RWPE1 (cell line): ENCODE measurements at places on chromosomes 11 and 22.

DNA sequence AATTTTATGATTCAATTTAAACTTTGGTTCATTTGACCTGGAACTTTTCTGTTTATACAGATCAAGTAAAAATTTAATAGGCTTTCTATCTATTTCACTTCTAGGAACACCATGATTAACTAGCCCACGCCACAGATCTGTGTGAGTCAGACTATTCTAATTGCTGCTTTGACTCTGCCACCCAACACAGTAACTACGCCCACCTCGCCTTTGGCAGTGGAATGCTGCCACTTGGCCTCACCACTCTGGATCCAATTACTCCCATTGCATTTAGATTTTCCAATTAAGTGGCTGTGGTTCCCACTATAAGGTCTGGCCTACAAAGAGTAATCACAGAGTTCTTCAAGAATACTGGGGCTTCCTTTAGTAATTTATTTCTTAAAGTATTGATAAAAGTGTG lies 46.6 kb upstream of the LIN7C start:
- peak; percentile 31 for DNase-seq

GRCh38 chr11:72776117-72776843 lies 17.6 kb downstream of the STARD10 start:
- no peak for DNase-seq

- DNase-seq: peak; percentile 42
Measured at GRCh38 chr22:26585104-26585790, 4.7 kb downstream of the TPST2 start.

GRCh38 chr11:15159085-15159484 lies 44.4 kb downstream of the INSC start:
- DNase-seq: peak; percentile 41

DNA sequence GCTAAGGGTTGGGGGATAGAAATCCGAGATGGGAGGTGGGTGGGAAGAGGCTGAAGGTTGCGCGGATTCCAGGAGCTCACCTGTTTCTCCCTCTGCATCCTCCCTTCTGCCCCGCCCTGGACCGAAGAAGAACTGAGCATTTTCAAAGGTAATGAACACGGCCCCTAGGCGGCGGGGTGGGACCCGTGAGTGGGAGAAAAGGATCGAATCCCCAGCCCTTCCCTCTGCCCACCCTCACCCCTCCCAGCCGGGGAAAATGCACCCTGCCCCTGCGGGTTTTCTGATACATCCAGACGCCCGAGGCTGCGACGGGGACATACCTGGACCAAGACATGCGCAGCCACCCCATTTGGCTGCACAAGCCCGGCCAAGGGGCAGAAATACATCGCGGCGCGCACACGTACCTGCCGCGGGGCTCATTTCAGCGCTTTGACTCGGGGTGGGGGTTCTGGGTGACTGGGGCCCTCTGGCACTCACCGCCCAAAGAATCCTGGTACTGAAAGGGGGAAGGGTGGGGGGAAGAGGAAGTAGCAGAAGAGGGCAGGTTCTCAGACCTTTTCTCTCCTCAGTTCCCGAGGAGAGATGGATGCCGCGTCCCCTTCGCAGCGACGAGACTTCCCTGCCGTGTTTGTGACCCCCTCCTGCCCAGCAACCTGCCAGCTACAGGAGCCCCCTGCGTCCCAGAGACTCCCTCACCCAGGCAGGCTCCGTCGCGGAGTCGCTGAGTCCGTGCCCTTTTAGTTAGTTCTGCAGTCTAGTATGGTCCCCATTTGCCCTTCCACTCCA lies 6.0 kb downstream of the VSIG2 start:
- DNase-seq: peak; percentile 47

- DNase-seq: no peak
Measured at GRCh38 chr22:44906999-44907644, 102.7 kb downstream of the PHF21B start.

- DNase-seq: no peak
Measured at GRCh38 chr22:47629791-47630655, 867.6 kb downstream of the TBC1D22A start.

- no peak for DNase-seq
Measured at GRCh38 chr22:48456449-48456848, 1371.2 kb downstream of the BRD1 start.

DNA sequence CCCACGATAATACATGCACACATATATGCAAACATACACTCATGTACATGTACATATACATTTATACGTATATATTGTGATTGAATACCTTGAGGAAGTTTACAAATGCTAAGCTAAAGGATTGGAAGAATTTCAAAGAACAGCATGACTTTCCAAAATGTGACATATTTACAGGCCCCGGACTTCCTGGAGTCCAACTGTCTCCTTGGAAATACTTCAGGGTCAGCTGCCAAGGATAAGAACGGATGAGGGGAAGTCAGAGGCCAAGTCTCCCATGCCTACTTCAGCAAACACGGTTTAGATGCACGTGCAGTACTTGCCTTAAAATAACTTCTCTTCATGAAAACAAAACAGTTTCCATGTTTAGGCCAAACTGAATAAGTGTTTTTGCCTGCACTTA lies 213.6 kb downstream of the DYNC2H1 start:
- DNase-seq: no peak

DNA sequence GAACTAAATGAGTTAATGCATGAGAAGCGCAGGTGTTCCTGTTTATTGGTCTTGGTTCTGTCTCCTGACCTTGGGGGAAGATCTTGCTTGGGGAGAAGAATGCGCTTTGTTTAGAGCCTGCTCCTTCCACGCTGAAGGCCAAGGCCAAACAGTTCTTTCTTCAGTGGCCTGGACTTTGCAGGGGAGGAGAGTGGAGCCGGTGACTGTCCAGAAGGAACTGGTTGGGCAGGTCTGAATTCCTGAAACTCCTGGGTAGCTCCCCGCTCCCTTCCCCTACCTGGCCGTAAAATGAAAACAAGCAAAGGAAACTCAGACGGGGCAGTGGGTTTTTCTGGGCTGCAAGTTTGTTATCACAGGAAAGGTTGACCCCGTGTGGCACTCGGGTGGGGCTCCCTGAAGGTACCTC lies 3.6 kb downstream of the ARHGAP8 start:
- peak; percentile 55 for DNase-seq

DNA sequence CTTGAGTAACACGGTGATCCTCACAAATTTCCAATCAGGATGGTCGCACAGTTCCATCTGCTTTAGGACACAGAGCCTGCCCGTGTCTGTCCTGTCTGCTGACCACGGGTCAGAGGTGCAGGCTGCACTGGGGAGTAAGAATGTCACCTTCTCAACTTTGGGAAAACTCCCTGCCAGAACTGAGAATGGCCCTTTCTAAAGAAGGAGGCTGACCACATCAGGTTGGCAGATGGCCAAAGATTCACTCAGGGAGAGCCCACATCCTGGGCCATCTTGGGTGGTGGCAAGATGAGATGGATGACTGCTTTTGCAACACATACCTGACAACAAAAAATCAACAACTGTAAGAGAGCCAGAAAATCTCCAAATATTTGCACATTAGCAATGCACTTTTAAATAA lies 101.9 kb downstream of the IGLL1 start:
- DNase-seq: no peak

- no peak for DNase-seq
Measured at GRCh38 chr11:122523846-122524805, 131.4 kb upstream of the UBASH3B start.

GRCh38 chr11:46389450-46390330 lies 1.9 kb downstream of the CHRM4 start:
- DNase-seq: peak; percentile 81

GRCh38 chr22:28116219-28116673 lies 197.2 kb upstream of the PITPNB start:
- DNase-seq: peak; percentile 71

- no peak for DNase-seq
Measured at GRCh38 chr22:33756508-33756949, 163.7 kb downstream of the LARGE1 start.

DNA sequence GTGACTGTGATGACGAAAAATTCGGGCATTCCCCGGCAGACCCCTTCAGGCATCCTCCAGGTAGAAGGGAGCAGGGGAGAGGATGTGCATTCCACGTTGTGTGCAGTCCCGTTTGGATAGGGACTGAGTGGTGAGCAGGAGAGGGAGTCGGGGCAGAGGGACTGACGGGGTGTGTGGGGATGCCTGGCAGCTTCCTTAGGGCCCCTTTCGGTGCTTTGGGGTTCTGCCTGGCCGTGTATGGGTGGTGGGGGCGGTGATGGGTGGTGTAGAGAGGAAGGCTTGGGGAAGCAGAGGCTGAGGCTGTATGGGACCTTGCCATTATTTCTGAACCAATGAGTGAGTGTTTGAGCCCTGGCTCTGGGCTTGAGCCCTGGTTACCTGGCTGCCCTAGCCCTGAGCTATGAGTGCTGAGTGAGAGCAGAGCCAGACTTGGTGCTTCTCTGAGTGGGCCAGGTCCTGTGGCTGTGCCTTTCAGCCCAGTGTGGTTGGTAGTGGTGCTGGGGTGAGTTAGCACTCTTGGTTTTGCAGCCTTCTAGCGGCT lies 914 bp downstream of the INPPL1 start:
- no peak for DNase-seq

- DNase-seq: no peak
Measured at GRCh38 chr22:24848559-24849168, 42.7 kb downstream of the SGSM1 start.

DNA sequence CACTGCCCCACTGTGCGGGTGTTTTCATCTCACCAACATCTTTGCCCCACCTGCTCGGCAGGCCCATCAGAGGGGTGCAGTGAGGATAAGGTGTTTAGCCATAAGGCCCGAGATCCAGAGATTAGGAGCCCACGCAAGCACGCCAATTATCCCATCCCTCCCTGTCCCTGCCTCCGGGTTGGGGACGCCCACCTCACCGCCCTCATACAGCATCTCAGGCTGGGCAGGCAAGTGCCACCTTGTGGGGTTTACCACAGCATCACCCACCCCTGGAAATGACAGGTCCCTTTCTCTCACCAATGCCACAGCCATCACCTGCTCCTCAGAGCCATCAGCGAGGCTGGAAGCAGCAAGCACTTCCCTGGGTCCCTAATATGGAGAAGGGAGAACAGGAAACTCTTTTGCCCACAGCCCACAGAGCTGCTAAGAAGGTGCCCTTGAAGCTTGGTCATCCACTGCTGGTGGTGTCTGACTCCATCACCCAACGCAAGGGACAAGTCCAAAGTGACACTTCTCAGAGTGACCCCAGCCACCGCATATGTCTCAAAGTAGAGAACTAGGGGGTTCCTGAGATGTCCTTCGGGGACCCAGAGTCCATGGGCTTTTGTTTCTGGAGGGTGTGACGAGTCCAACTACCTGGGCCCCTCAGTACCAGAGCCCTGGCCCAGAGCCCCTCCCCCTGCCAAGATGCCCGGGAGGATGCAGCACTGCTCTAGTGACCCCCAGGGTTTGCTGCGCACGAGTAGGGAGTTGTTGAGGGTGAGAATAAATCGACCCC lies 15.8 kb downstream of the VPS37C start:
- DNase-seq: no peak

- DNase-seq: peak; percentile 18
Measured at GRCh38 chr11:2825261-2825888, 60.2 kb downstream of the CDKN1C start.

DNA sequence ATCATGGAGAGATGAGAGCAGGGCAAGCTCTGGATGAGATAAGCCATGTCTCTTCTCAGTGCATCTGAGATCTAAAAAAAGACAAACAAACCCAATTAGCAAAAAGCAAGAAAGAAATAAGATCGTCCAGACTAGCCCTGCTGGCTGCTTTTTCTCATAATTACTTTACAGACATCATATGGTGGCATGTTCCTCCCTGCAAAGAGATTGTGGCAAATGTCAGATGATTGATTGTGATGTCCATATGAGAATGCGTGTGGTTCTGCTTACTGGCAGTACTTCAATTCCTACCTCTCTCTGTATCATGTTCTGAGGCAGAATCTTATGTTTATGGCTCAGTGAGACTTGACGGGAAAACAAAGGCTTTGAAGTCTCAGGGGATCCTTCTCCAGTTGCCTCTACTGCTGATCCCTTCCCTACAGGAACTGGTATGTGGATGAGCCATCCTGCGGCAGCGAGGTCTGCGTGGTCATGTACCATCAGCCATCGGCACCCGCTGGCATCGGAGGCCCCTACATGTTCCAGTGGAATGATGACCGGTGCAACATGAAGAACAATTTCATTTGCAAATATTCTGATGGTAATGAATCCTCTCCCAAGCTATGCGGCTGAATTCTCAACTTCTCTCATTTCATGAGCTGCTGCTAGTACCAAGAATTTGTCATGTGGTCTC lies 8.8 kb downstream of the LAYN start:
- no peak for DNase-seq

DNA sequence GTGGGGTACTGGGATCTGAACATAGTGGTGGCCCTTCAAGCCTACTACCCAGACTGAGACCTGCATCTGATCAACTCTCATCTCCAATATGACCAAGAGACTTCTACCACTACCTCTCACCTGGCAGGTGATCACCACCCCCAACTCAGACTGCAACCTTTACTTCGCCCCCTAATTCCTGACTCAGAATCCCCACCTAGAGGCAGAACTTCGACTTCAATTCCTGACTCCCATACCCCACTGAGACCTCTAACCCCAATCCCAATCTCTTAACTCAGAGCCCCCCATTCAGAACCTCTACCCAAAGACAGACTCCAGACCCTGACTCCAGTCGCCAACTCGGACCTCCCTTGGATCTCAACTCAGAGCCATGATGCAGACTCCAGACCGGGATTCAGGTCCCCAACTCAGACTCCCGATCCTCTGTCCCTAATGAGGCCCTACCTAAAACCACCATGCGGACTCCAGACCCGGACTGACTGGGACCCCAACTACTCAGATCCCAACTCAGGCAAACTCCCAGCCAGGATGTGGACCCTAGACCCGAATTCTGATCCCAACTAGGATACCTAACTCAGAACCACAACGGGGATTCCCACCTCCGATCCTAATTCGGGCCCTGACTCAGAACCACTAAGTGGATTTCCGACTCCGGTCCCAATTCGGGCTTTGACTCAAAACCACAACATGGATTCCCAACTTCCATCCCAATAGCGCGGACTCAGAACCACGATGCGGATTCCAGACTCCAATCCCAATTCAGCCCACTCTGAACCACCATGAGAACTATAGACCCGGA lies 1.2 kb downstream of the KCNQ1OT1 start:
- DNase-seq: no peak

GRCh38 chr11:83249445-83249844 lies 36.7 kb downstream of the CCDC90B start:
- DNase-seq: no peak

GRCh38 chr11:13134886-13135285 lies 125.8 kb downstream of the RASSF10 start:
- no peak for DNase-seq

- no peak for DNase-seq
Measured at GRCh38 chr11:120179057-120179672, 31.7 kb upstream of the OAF start.
